ENCODE measurements at places on chromosomes 5 and 9. TPM values are rescaled to one million over a fixed set of nuclear protein-coding genes. Genes with fewer than 3 reads are reported as not detected.

- no peak for DNase-seq
Measured at GRCh38 chr9:131951905-131952304, 127.8 kb downstream of the MED27 start.

GRCh38 chr5:10885026-10885425, 124.0 kb upstream of the DAP start:
- no peak for DNase-seq

GRCh38 chr5:39794513-39795210, 369.9 kb upstream of the DAB2 start:
- no peak for DNase-seq

The FOXD4L3 gene
- 0.31 TPM for total RNA-seq

The IFNA13 gene
- not detected for total RNA-seq

The IL9 gene
- not detected for total RNA-seq

The CAPSL gene
- not detected for total RNA-seq
